Heart right ventricle (tissue), 16 donors: ENCODE measurements at places on chromosomes 3 and 15. TPM values are rescaled to one million over a fixed set of nuclear protein-coding genes. Genes with fewer than 3 reads are reported as not detected.

MORC1 gene
- not detected for total RNA-seq

ACAD9 gene
- 38.0 TPM for total RNA-seq

GOLGA6L7 gene
- total RNA-seq, result not detected

UBXN7 gene
- total RNA-seq, result 29.9 TPM

ADCY5 gene
- total RNA-seq, result 235 TPM
